ENCODE measurements at places on chromosomes 5 and 9. TPM values are rescaled to one million over a fixed set of nuclear protein-coding genes. Genes with fewer than 3 reads are reported as not detected.

- DNase-seq = no peak
Measured at GRCh38 chr9:5650356-5651105, 21.6 kb downstream of the RIC1 start.

- no peak for DNase-seq
Measured at GRCh38 chr9:137076636-137077009, 694 bp upstream of the UAP1L1 start.

GRCh38 chr9:110648696-110649095, 19.9 kb upstream of the MUSK start:
- no peak for DNase-seq

GRCh38 chr5:10363519-10364185, 10.2 kb downstream of the MARCHF6 start:
- DNase-seq = no peak

DNA sequence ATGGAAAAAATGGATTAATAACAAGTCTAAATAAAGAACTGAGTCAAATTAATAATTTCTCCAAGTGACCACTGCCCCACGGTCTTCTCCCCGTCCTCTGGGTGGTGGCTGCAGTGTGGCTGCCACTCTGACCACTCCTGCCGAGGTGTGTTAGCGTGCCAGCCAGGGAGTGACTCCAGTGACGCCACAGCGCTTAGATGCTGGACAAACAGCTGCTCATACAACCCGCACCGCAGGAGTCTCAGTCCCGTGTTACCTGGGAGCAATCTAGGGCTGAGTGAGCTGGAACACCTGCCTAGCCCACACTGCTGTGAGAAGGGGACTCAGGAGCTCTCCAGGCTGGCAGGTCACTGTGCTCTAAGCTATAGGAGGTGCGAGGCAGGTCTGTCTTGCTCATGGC, 10.2 kb downstream of the MAPK9 start:
- no peak for DNase-seq

- DNase-seq = no peak
Measured at GRCh38 chr9:68545033-68545705, 4.5 kb upstream of the TMEM252 start.

DNA sequence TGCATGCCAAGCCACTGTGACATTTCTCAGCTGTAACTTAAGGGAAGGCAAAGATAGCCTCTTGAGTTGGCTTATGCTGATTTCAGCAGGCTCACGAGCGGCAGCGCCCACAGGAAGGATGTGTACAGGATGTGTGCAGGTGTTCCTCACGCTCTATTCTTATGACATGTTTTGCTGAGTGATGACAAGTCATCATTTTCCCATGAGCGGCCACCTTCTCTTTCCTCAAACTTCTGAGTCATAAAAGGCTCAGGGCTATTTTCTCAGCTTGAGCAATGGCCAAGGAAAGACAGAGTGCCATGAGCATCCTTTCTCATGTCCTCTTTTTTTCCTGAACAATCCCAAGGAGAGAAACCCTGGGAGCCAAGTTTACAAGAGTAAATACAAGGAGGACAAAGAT, 365.9 kb downstream of the PLK2 start:
- DNase-seq = peak; percentile 91

DNA sequence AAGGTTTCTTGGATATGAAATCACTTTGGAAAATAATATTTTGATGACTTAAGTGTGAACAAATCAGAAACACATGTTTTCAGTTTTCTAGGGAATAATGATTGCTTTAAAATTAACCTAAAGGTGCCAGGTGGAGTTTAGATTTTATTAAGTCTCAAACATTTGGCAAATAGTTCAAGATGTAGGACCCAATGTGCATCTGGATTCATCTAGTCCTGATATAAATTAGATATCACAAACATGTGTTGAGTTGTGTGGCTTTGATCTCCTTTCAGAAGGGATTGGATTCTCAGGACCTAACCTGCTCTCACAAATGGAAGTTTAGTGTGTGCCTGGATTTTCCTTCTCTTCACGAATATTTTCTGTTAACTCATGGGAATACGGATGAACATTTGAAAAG, 291.4 kb upstream of the ISL1 start:
- DNase-seq = no peak

- no peak for DNase-seq
Measured at GRCh38 chr5:100186181-100186580, 349.0 kb upstream of the FAM174A start.

GRCh38 chr5:154228696-154229095, 38.2 kb downstream of the GALNT10 start:
- no peak for DNase-seq

GRCh38 chr9:113602126-113603047, 138.9 kb downstream of the RGS3 start:
- DNase-seq = peak; percentile 94

GRCh38 chr9:134486143-134486591, 155.4 kb upstream of the COL5A1 start:
- DNase-seq = no peak

Gene PNPLA7
- total RNA-seq = not detected

Gene ANKRD34B
- total RNA-seq = not detected

Gene GHR
- under 0.01 TPM for total RNA-seq

Gene KIAA1958
- total RNA-seq = 1.7 TPM

Gene ZFR
- total RNA-seq = 52.2 TPM

Data from RPMI7951 (cell line).